Sigmoid colon (tissue), 7 donors: ENCODE measurements at places on chromosomes 4 and X. TPM values are rescaled to one million over a fixed set of nuclear protein-coding genes. Genes with fewer than 3 reads are reported as not detected.

GRCh38 chr4:18401425-18401824 is 379.9 kb upstream of the LCORL start:
- no peak for DNase-seq
- no peaks in the 10 kb centered on the region for H3K4me1 ChIP-seq
- H3K4me3 ChIP-seq = no peak overlapping the region
- no peaks in the 10 kb centered on the region for H3K27me3 ChIP-seq
- H3K36me3 ChIP-seq = no peaks in the 10 kb centered on the region
- H3K27ac ChIP-seq = no peak overlapping the region

- DNase-seq = no peak
- no peaks in the 10 kb centered on the region for H3K27me3 ChIP-seq
- no peak overlapping the region for H3K27ac ChIP-seq
- H3K4me3 ChIP-seq = no peak overlapping the region
- no peaks in the 10 kb centered on the region for H3K4me1 ChIP-seq
Observed at GRCh38 chr4:169147191-169147590, 123.6 kb downstream of the SH3RF1 start.

DNA sequence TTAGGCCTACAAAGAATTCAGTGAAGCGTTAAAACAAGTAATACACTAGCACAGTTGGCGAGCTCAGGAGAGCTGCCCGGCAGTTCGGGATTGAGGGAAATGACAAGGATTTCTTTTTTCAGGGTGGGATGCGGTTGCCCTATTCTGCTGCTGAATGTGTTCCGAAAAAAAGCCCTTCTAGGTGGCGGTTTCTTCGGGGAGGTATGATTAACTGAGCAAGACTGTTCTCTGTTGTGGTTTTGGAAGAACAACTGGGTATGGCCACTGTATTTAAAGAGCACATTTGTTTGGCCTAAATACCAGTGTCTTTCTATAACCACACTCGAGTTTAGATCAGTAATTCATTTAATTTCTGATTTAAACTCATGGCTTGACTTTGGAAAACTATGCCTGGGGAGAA is 459.7 kb upstream of the FAT1 start:
- H3K36me3 ChIP-seq = no peaks in the 10 kb centered on the region
- no peak for DNase-seq
- H3K4me1 ChIP-seq = no peaks in the 10 kb centered on the region
- H3K27me3 ChIP-seq = no peaks in the 10 kb centered on the region
- H3K4me3 ChIP-seq = no peak overlapping the region
- no peak overlapping the region for H3K27ac ChIP-seq

GRCh38 chr4:16194214-16194613 is 32.1 kb downstream of the TAPT1 start:
- no peaks in the 10 kb centered on the region for H3K27me3 ChIP-seq
- no peak for DNase-seq
- H3K4me3 ChIP-seq = no peak overlapping the region
- H3K27ac ChIP-seq = peak overlapping the region; percentile 40

GRCh38 chr4:150242820-150243458 is 164.7 kb downstream of the DCLK2 start:
- DNase-seq = no peak
- H3K27ac ChIP-seq = no peak overlapping the region
- no peaks in the 10 kb centered on the region for H3K27me3 ChIP-seq
- no peaks in the 10 kb centered on the region for H3K36me3 ChIP-seq

DNA sequence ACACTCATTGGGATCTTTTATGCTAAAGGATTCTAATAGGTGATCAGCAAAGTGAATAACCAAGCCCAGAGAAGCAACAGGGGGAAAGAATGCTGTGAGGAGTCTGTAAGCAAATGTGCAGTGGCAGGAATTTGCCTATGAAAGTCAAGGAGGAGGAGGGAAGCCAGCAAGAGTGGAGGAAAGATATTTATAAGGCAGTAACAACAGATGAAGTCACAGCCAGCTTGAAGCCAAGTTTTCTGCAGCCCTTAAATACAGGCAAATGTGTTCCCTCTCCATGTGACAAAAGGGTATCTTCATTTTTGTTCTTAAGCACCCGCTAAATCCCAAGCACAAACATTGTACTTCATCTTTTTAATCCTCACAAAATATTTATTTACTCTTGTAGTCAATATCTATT is 275.0 kb upstream of the CLNK start:
- H3K36me3 ChIP-seq = no peaks in the 10 kb centered on the region
- no peak overlapping the region for H3K27ac ChIP-seq
- peaks cover 26% of the 10 kb centered on the region for H3K4me1 ChIP-seq

DNA sequence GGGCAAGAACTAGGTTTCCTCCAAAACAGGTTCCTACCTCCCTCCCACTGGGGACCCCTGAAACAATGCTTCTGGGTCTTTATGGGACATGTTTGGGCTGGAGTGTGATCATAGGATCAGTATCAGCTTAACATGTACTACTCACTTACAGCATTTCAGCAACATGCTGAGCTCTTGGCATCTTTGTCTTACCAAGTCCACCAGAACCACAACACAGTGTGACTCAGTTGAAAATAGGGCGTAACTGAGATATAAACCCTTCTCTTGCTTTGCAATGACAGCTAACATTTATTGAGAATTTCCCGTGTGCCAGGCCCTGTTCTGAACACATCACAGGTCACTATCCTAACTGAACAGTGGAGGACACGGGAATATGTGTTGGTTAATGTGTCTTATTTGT is 218.5 kb upstream of the LNX1 start:
- no peaks in the 10 kb centered on the region for H3K4me1 ChIP-seq
- H3K36me3 ChIP-seq = no peaks in the 10 kb centered on the region
- no peaks in the 10 kb centered on the region for H3K27me3 ChIP-seq
- H3K27ac ChIP-seq = no peak overlapping the region

GRCh38 chr4:104345598-104346242 is 149.0 kb downstream of the CXXC4 start:
- no peak overlapping the region for H3K27ac ChIP-seq
- DNase-seq = no peak
- H3K36me3 ChIP-seq = no peaks in the 10 kb centered on the region
- no peaks in the 10 kb centered on the region for H3K4me1 ChIP-seq

GRCh38 chrX:107304141-107304540 is 97.7 kb downstream of the DNAAF6 start:
- no peaks in the 10 kb centered on the region for H3K36me3 ChIP-seq
- no peaks in the 10 kb centered on the region for H3K4me1 ChIP-seq
- no peaks in the 10 kb centered on the region for H3K27me3 ChIP-seq
- no peak overlapping the region for H3K27ac ChIP-seq

- H3K27me3 ChIP-seq = no peaks in the 10 kb centered on the region
- no peak overlapping the region for H3K4me3 ChIP-seq
- H3K27ac ChIP-seq = no peak overlapping the region
Observed at GRCh38 chr4:16858275-16858752, 40.1 kb downstream of the LDB2 start.

GRCh38 chrX:118682258-118683014 is 45.0 kb upstream of the IL13RA1 start:
- H3K4me3 ChIP-seq = no peak overlapping the region
- no peaks in the 10 kb centered on the region for H3K27me3 ChIP-seq
- peaks cover 9% of the 10 kb centered on the region for H3K36me3 ChIP-seq

GRCh38 chr4:4854649-4855295 is 4.7 kb upstream of the MSX1 start:
- H3K27me3 ChIP-seq = peaks cover 91% of the 10 kb centered on the region
- no peak overlapping the region for H3K4me3 ChIP-seq

DNA sequence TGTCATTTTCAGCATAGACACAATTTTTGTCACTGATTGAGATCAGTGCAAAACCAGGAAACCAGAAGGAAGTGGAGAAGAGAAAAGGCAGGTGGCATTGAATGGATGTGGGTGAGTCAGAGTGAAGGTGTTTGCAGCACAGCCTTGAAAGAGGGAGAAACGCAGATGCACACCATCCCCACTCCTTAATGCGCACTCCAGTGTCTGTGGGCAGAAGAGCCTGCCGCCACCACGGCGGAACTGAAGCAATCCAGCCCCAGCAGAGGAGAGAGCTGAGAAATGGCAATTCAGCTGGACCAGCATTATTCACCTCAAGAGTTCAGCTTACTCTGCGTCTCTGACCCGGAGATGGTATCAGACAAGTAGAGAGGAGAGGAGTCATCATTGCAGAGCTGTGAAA is 393.1 kb upstream of the FRG1 start:
- no peaks in the 10 kb centered on the region for H3K4me1 ChIP-seq
- H3K4me3 ChIP-seq = no peak overlapping the region
- DNase-seq = no peak
- no peaks in the 10 kb centered on the region for H3K27me3 ChIP-seq
- no peak overlapping the region for H3K27ac ChIP-seq
- no peaks in the 10 kb centered on the region for H3K36me3 ChIP-seq

DNA sequence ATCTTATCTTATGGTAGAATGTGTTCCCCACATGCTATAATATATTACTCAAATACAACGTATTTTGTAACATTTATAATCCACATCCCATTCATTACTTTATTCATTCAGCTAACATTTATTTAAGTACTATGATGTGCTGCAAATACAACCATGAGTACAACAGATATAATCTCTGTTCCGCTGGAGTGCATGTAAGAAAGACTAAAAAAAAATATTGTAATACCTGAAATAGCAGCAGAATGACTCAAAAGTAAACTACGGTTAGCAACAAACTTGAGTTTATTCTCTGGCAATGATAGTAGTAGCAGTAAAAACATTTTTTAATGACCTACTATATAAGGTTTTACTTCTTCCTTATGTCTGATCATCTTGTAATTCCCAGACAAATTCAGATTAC is 1776.3 kb downstream of the STIM2 start:
- H3K4me3 ChIP-seq = no peak overlapping the region

- H3K36me3 ChIP-seq = no peaks in the 10 kb centered on the region
- no peak overlapping the region for H3K4me3 ChIP-seq
- H3K4me1 ChIP-seq = no peaks in the 10 kb centered on the region
- DNase-seq = no peak
Observed at GRCh38 chrX:100379388-100379986, 30.6 kb downstream of the PCDH19 start.

DNA sequence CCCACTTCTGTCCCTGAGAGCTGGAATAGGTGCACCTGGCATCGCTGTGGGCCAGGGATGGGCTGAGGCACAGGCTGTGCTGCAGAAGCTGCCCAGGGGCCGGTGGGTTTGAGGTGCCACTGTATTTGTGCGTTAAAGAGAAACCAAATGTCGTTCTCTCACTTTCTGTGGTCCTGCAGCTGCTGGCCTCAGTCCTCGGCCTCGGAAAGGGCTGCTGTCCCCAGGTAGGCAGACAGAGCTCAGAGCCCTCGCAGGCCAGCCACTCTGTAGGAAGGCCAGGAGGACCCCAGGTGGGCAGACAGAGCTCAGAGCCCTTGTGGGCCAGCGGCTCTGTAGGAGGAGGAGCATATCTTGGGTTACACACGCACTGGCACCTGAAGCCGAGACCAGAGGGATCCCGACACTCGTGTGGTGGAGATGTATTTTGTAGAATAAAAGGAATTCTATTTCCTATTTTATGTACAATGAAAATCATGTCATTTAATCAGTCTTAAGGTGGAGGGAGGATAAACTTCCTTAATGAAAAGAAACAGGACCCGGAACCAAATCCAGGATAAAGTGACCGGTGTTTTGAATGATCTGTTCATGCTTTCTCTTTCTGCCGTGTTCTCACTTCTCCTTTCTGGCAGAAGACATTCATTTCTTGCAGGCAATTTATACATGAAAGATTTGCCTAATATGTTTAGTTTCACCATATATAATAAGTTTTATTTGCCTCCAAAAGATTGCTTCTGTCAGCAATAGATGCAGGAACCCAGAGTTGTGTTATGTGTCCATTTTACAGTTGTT is 54.4 kb upstream of the HGFAC start:
- peak overlapping the region; percentile 76 for H3K27ac ChIP-seq
- H3K27me3 ChIP-seq = no peaks in the 10 kb centered on the region
- DNase-seq = peak; percentile 61
- H3K4me3 ChIP-seq = peak overlapping the region; percentile 31

DNA sequence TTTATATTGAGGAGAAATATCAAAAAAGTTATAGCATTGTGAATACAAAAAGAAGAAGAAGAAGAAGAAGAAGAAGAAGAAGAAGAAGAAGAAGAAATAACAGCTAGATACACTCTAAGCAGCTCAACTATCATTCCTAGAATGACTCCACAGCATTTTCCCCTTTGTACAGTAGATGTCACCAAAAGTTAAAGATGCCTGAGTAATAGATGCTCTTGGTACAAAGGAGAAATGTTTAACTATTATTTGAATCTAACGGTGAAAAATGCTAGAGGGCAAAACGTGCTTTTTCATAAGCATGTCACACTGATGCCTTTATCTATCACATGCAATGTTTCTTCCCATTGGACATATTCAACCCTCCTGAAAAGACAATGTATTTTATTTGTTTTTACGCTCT is 178.4 kb upstream of the GPRIN3 start:
- no peaks in the 10 kb centered on the region for H3K36me3 ChIP-seq
- no peaks in the 10 kb centered on the region for H3K27me3 ChIP-seq
- H3K4me1 ChIP-seq = no peaks in the 10 kb centered on the region
- H3K4me3 ChIP-seq = no peak overlapping the region

DNA sequence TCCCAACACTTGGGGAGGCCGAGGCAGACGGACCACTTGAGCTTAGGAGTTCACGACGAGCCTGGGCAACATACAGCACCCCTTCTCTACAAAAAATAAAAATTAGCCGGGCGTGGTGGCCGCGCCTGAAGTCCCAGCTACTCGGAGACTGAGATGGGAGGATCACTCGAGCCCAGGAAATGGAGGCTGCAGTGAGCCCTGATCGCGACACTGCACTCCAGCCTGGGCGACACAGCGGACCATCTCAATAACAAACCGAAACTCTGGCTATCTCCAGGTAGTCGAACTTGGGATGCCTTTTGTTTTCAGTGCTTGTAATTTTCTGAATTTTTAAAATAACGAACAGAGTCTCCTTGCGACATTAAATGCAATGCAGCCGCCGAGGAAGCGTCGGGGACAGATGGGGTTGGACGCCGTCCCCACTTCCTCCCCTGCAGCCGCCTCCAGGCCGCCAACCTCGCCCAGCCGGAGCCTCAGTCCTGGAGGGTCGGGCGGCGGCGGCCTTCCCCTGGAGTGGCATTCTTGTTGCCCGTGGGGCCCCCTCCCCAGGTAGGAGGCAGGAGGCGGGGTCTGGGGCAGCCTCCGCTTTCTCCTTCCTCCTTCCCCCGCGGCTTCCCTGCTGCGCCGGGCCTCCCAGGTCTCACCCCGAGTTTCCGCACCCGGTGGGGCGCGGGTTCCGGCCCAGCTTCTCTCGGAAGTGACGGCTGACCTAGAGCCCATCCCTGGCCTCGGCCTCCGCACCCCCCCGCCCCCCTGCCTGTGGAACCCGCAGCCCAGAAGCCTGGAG is 14.6 kb downstream of the HMX1 start:
- DNase-seq = no peak
- H3K4me1 ChIP-seq = peaks cover 30% of the 10 kb centered on the region
- peaks cover 86% of the 10 kb centered on the region for H3K27me3 ChIP-seq
- H3K36me3 ChIP-seq = no peaks in the 10 kb centered on the region
- no peak overlapping the region for H3K4me3 ChIP-seq

The WWC2 gene
- total RNA-seq = 38.8 TPM

The HPSE gene
- 0.71 TPM for total RNA-seq

The TEX13B gene
- total RNA-seq = not detected

The FAT4 gene
- 62.8 TPM for total RNA-seq

The EBP gene
- total RNA-seq = 14.3 TPM

The IL3RA gene
- 6.8 TPM for total RNA-seq

The PAGE2 gene
- total RNA-seq = not detected

The RHOXF2B gene
- total RNA-seq = not detected

The TSPAN7 gene
- 21.0 TPM for total RNA-seq

The RNF128 gene
- total RNA-seq = 0.36 TPM

The ADH6 gene
- total RNA-seq = not detected
